Activated T-cell treated with anti-CD3 and anti-CD28 coated beads for 1 hour (primary cell): ENCODE measurements at places on chromosomes 7 and 10.

DNA sequence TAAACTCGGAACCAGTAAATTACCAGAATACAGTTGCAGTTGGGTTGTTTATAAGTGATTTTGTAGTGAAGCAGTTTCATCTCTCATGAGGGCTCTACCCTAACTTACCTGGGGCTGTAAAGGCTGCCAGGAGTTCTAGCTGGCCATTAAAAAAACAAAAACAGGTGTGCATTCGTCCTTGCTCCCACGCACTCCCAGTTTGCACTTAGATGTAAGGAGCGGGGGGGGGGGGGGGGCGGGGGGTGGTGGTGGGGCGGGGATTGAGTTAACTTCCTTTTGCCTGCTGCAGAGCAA is 2.3 kb upstream of the PFKFB3 start:
- no peak for DNase-seq

DNA sequence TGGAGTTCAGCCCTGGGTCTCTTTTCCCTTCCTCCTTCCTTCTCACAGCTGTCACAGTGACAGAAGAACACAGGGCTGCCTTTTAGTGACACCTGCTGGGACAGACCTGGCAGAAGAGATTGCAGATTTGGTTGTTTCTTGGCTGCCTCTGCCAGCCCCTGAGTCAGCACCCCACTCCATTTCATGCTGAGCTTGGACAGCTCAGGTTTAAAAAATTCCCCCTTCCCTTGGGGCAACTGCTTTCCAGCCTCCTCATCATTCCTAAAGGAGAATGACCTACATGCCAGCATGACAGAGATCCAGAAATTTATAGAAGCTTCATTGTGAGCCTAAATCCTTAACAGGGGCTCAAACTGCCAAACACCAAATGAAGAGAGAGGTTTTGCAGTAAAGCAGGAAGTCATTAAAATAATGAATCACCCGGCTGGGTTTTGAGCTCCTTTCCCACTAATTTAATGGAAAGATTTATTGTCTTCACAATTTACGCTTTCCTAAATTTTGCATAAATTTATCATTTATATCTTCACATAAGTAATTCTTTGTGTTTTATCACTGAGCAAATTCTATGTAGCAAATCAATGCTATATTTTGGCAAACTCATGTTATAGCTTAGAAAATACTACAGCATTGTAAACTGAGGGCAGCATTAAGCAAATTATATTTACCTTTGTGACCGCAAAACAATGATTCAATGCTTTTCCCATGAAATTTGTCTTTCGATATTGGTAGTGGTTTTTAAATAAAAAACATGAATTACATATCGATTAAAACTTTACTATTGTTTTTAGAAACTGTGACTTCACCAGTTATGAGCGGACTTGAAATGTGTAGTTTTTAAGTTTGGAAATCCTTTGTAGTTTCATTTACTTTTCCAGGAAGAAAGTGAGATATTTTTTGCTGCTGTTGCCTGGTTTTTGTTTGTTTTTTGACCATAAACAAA is 399.5 kb upstream of the ANKRD30A start:
- no peak for DNase-seq

- no peak for DNase-seq
Measured at GRCh38 chr10:28363376-28363775, 60.5 kb upstream of the MPP7 start.

GRCh38 chr10:101393378-101393777 is 39.4 kb downstream of the BTRC start:
- DNase-seq = no peak

GRCh38 chr10:91194497-91195179 is 25.8 kb upstream of the PCGF5 start:
- no peak for DNase-seq

- no peak for DNase-seq
Measured at GRCh38 chr7:34840176-34840785, 182.3 kb downstream of the NPSR1 start.

DNA sequence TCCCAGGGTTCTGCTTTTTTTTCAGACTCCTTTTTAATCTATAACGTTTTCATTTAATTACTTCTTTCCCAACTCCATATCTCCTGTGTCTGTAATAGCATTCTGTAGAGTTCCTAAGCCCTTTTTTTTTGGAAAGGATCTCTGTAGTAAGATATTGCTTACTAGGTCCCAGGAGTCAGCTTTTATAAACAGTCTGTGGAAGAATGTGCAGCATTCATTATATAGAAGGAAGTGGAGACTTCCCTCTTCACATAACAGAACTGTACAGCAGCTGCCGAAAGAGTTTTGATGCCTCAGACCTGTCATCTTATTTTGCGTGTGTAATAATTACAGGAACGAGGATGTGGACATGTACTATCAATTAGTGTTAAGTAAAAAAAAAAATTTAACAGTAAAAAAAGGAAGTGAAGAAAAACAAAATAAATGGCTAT is 7.4 kb upstream of the STEAP4 start:
- DNase-seq = no peak

- no peak for DNase-seq
Measured at GRCh38 chr7:107505997-107506673, 36.3 kb downstream of the GPR22 start.

DNA sequence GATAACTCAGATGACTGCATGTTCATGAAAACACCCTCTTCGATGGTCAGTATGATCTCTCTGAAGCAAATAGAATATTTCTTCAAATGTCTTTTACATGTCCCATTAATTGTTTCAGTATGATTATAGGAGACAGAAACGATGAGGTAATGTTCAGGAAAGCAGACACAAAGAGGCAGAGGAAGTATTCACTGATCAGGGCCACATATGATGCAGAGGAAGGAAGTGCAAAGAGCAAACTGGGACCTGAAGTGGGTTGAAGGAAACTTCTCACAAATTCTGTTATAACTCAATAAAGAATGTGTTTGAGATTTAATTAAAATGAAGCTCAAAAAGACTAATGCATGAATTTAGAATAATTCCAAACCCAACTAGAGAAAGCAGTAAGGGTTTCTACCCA is 70.5 kb downstream of the TES start:
- no peak for DNase-seq

GRCh38 chr10:29344073-29344820 is 55.4 kb downstream of the LYZL1 start:
- DNase-seq = no peak

GRCh38 chr7:120856621-120857352 is 1.2 kb downstream of the TSPAN12 start:
- DNase-seq = no peak

GRCh38 chr7:156751319-156751718 is 110.7 kb downstream of the RNF32 start:
- DNase-seq = no peak

- DNase-seq = no peak
Measured at GRCh38 chr7:50400114-50400513, 50.0 kb downstream of the FIGNL1 start.

DNA sequence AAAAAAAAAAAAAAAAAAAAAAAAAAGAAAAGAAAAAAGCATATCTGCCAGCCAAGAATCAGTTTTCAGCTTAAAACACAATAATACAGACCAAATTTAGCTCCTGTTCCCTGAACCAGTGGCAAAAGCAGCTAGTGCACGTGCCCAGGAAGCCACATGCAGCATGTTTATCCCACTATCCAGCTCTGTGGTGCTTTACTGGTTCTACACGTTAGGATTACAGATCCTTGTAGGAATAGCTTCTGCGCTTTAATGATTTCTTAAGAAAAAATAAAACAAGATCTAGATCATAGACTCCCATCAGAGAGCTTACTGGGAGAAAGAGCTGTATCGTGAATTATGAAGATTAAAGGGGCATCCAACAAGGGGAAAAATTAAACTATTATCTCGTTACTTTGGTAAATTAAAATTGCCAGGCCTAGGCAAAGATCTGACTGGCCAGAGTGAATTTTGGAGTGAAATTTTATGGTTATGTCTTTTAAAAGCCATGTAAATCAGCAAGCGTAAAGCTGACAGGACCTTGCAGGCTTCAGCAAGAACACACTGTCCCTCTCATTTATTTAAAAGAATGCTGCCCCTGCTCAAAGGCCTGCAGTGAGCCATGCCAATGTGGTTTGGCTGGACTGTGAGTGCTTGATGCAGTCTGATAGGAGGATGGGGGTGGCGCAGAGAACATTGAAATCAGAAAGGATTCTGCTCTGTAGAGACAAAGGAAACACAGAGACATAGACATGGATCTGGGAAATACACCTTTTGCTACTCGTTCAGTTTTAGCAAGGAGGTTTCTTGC is 177.3 kb upstream of the PHYHIPL start:
- DNase-seq = no peak

DNA sequence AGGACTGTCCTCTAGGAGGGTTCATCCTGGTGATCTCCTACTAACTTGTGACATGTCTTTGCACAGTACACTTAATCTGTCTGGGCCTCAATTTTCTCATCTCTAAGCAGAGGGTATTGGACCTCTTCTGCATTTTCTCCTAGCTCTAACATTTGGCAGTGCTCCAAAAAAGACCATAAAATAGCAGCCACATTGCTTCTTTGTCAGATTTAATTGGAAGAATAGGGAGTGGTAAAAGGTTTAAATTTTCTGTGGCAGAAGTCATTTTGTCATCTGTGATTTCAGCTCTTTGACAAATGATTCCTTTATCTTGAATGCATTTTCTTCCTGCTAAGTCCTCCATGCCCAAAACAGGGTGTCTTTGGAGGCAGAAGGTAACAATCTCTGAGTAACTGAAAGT is 289.9 kb upstream of the LRGUK start:
- DNase-seq = no peak

- no peak for DNase-seq
Measured at GRCh38 chr10:116886772-116887171, 37.5 kb downstream of the ENO4 start.

- no peak for DNase-seq
Measured at GRCh38 chr7:123539871-123540270, 5.5 kb upstream of the IQUB start.

DNA sequence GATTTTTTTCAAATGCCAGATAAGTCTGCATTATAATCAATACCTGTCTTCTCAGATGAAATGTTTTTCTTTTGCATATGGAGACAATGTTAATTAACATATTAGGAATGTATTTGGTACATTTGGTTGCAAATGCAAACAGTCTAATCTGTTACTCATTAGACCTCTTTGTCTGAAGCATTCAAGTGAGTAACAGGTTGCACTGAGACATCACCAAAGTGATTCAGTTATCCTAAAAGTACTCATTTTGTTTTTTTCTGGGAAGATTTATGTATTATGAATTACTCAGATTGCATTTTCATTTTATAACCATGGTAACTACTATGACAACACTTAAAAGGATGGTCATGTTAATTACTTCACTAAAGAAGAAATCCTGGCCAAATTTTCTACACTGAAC is 513.6 kb downstream of the HTR7 start:
- DNase-seq = no peak

- no peak for DNase-seq
Measured at GRCh38 chr7:107596881-107597581, 17.0 kb downstream of the BCAP29 start.

DNA sequence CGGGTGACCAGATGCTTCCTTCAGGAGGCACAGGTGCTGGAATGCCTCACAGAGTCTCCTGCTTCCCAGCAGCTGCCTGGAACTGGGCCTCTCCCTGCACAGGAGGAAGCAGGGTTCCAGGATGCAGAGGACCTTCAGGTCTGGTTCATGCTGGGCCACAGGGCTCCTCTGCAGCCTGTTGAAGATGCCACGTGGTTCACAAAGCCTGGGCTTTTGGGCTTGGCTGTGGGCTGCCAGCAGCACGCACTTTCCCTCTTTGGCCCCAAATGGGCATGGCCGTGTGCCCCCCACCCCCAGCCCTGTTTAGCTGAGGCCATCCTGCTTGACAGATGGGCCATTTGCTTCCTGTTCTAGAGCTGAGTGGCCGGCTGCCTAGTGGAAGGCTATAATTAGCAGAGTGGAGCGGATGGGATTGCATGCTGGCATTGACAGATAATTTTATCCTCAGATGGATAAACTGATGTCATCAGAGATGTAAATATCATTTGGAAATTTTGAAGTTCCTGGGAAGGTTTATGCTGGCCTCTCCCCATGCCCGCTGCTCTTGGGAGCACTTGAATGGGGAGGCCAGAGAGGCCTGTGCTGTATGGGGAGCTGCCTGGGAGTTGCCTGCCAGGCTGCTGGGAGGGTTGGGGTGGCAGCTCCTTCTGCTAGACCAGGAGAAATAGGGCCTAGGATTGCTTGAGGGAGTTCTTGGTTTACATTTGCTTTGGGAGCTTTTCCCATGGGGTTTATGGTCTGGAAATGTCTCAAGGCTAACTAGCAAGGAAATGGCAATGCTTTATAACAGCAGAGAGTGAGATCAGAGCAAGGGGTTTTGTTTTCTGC is 28.2 kb downstream of the TSPAN15 start:
- no peak for DNase-seq

GRCh38 chr10:21135023-21135931 is 238.2 kb upstream of the NEBL start:
- no peak for DNase-seq

- no peak for DNase-seq
Measured at GRCh38 chr7:123682690-123683089, 27.0 kb downstream of the LMOD2 start.

DNA sequence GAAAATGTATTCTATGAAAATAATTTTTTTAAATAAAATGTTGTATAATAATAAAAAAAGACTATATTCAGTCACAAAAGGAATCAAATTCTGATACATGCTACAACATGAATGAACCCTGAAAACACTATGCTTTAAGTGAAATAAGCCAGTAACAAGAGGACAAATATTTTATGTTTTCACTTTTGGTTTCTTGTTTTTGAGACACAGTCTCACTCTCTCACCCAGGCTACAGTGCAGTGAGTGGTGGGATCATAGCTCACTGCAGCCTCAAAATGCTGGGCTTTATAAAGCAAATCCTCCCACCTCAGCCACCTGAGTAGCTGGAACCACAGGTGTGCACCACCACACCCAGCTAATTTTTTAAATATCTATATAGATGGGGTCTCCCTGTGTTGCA is 64.2 kb downstream of the CNOT4 start:
- DNase-seq = no peak

- no peak for DNase-seq
Measured at GRCh38 chr7:142168746-142169145, 57.2 kb downstream of the MGAM2 start.

DNA sequence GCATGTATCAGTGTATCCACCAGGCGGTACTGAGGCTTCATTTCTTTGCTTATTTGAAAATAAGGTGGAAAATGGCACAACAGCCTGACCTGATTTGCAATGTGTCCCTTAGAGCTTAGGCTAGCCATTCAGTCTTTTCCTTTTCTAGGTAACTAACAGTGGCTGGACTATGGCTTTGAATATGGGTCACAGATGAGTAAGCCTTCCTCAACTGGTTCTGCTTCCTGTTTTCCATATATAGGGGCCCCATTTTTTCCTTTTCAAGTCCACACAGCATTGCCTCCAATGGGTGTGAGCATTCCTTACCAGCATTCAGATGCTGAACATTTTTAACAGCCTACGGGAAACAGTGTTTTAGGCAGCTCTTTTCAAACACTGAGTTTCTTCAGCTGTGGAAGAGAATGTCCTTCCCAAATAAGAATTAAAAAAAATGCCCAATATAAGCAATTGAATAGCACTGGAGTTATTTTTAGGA is 3.9 kb upstream of the ITGB1 start:
- DNase-seq = no peak

DNA sequence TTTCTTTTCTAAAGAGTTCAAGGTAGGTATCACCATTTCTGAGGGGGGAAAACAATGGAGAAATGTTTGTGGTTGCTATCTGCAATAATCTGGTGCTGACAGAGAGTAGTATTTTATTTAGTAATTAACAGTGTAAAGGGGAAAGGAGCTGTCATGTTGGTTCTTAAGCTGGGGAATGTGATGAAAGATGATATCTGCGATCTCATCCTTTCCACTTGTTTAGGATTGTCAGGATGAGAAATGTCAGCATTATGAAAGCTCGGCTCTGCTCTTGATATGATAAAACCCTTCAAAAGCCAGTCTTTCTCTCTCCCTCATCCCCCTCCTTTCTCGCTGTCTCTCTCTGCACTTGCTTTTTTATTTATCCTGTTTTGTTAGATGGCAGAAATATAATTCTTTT is 106.1 kb downstream of the POU6F2 start:
- no peak for DNase-seq
